ENCODE measurements at places on chromosomes 7 and 10. TPM values are rescaled to one million over a fixed set of nuclear protein-coding genes. Genes with fewer than 3 reads are reported as not detected.

- no peak for DNase-seq
Measured at GRCh38 chr7:108604307-108605077, 34.8 kb downstream of the DNAJB9 start.

DNA sequence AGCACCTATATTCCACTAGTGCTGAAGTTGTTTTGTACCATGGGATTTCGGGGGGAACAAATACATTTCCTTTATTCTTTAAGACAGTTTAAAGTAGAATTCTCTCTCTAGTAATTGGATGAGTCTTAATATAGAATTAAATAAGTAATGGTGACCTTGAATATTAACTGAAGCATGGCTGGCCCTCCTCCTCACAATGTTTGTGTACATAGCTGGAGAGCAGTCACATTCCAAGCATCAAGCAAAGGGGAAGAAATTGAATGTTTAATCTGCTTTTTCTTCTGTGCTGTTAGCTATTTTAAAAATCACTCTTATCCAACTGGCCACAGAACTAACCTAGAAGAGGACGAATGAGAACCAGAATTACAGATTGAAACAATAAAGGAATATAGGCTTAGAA is 906.9 kb downstream of the CCSER2 start:
- DNase-seq = no peak

DNA sequence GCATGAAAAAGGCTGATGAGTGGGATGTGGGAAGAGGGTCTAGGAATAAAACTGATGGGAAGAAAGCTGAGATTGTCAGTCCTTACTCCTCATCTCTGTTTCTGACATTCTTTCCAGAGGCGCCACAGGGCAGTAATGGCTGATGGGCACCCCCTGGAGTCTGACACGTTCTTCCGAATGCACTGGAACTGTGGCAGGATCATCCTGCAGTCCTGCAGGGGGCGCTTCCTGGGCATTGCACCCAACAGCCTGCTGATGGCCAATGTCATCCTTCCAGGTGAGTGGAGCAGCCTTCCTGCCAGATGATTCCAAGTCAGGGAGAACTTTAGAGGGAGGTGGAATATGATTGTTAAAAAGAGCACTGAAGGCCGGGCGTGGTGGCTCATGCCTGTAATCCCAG is 4.8 kb downstream of the FSCN3 start:
- peak; percentile 44 for DNase-seq

GRCh38 chr10:110684800-110685446 is 40.8 kb downstream of the RBM20 start:
- DNase-seq = no peak

DNA sequence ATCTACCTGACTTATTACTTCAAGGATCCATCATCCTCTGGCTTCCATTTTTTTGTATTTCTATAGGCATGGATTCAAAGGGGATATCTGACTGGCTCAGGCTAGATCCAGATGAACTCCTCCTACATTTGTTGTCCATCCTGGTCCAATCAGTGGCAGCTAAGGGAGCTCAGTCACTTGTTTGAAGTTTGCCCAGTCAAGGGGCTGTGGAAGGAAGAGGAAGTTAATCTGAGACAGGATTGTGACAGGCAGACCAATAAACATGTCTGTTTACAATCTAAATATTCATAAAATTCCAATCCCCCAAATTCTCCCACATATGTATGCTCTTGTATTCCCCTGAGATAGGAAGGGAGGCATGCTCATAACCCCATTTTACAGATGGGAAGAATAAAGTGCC is 48.7 kb downstream of the CAV1 start:
- peak; percentile 59 for DNase-seq

GRCh38 chr10:98353170-98353569 is 61.8 kb downstream of the PYROXD2 start:
- no peak for DNase-seq

GRCh38 chr7:88432301-88432700 is 125.6 kb upstream of the STEAP4 start:
- DNase-seq = no peak

DNA sequence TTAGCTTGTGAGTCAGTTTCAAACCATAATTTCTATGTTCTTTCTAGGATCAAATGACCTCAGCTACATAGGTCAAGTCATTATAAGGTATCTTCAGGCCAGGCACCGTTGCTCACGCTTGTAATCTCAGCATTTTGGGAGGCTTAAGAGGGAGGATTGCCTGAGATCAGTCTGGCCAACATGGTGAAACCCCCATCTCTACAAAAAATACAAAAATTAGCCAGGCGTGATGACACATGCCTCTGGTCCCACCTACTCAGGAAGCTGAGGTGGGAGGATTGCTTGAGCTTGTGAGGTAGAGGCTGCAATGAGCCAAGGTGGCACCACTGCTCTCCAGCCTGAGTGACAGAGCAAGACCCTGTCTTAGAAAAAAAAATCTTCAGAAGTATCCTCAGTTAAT is 362.3 kb downstream of the GATA3 start:
- no peak for DNase-seq

- no peak for DNase-seq
Measured at GRCh38 chr7:139252451-139252850, 21.4 kb downstream of the UBN2 start.

DNA sequence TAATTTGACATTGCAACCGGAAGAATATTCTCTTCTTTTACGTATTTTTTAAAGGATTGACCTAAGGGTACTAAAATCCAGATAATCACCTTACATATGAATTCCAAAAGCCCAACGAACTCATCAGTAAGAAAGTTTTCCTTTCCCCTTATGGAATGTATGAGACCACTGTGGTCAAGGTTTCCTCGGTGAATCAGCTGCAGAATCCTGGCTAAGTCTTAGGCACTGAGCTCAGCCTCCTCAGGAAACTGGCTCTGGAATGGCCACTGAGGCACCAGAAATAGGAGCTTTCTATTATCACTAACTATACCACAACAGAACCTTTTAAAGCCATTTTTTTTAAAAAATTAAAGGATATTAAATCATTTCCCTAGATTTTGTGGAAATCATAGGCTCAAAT is 21.0 kb downstream of the SVIL start:
- DNase-seq = no peak

GRCh38 chr10:102994531-102995295 is 76.6 kb downstream of the CNNM2 start:
- peak; percentile 2 for DNase-seq

DNA sequence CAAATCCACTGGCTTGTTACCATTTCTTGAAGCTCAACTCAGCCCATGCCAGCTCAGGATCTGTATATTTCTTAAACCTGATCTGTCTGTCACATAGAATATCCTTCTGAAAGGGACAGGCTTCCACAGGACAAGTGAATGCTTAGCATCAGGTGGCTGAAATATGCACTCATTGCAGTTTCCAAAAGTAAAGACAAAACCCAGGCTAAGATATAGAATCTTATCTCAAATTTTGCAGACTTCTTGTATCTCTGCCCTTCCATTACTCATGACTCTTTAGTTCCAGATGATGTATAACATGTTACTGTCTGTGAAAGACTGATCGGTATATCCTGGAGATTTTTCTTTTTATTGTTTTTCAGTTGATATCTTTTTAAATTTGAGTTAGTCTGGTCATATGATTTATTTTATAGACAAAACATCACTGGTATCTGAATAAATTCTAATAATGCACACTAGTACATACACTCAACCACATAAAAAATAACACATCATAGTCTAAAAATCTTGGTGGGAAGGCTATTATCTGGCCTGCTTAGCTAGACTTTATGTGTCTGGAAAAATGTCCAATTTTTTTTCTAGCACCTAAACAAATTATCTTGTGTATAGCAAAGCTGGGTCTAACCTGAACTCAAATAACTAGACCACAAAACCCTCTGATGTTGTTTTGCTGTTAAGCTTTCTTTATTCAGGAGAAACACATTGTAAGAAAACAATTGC is 182.6 kb downstream of the ADAM12 start:
- no peak for DNase-seq

DNA sequence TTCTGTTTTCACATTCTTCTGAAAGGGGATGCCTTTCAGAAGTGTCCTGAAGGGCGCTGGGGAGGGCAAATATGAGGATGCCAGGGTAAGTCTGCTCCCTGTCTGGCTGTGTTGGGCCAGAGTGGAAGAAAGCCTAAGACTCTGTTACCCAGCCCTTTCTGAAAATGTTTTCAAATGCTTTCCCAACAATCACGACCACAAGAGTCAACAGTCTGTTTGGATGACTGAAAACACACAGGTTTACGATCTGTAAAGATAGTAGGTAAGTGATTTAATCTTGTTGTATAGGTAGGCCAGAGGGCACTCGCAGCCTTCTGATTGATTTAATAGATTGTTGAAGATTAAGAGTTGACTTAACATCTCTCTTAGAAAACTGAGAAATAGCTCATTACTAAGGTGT is 13.2 kb downstream of the SGPL1 start:
- DNase-seq = no peak

GRCh38 chr10:24912215-24912614 is 40.2 kb downstream of the PRTFDC1 start:
- no peak for DNase-seq

- DNase-seq = no peak
Measured at GRCh38 chr10:110307805-110308204, 3.1 kb upstream of the SMNDC1 start.

The IGFBP3 gene
- 1.1 TPM for total RNA-seq

The CALHM2 gene
- total RNA-seq = 5.9 TPM

The AHCYL2 gene
- 27.2 TPM for total RNA-seq

The ZNF22 gene
- total RNA-seq = 41.8 TPM

The TSPAN12 gene
- 1.5 TPM for total RNA-seq

The SRRM3 gene
- 1.7 TPM for total RNA-seq

The WNT8B gene
- total RNA-seq = not detected

The PHYHIPL gene
- total RNA-seq = 0.33 TPM
